ENCODE measurements at places on chromosomes 5 and 9.

GRCh38 chr9:78805771-78806170 is 508.8 kb downstream of the PSAT1 start:
- H3K36me3 ChIP-seq = peaks cover 5% of the 10 kb centered on the region

- DNase-seq = no peak
- H3K4me1 ChIP-seq = peaks cover 28% of the 10 kb centered on the region
- peaks cover 36% of the 10 kb centered on the region for H3K36me3 ChIP-seq
- H3K27me3 ChIP-seq = no peaks in the 10 kb centered on the region
- no peak overlapping the region for H3K4me3 ChIP-seq
Observed at GRCh38 chr9:129929496-129930125, 94.4 kb downstream of the USP20 start.

- peaks cover 2% of the 10 kb centered on the region for H3K27me3 ChIP-seq
- H3K36me3 ChIP-seq = peaks cover 12% of the 10 kb centered on the region
- peak overlapping the region; percentile 98 for H3K4me3 ChIP-seq
Observed at GRCh38 chr5:112975721-112976431, 722 bp upstream of the DCP2 start.

- peaks cover 34% of the 10 kb centered on the region for H3K4me1 ChIP-seq
- H3K27me3 ChIP-seq = no peaks in the 10 kb centered on the region
- H3K27ac ChIP-seq = no peak overlapping the region
- no peak overlapping the region for H3K4me3 ChIP-seq
- DNase-seq = no peak
Observed at GRCh38 chr5:177443144-177443983, 3.2 kb upstream of the PRR7 start.

DNA sequence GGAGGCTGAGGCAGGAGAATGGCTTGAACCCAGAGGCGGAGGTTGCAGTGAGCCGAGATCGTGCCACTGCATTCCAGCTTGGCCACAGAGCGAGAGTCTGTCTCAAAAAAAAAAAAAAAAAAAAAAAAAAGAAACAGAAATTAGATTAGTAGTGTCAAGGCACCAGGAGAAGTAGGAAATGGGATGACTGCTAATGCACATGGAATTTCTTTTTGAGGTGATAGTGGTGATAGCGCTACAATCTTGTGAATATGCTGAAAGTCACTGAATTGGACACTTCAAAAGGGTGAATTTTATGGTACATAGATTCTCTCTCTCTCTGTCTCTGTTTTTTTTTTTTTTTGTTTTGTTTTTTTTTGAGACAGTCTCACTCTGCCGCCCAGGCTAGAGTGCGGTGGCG is 42.1 kb upstream of the SUB1 start:
- no peak for DNase-seq
- no peaks in the 10 kb centered on the region for H3K36me3 ChIP-seq

DNA sequence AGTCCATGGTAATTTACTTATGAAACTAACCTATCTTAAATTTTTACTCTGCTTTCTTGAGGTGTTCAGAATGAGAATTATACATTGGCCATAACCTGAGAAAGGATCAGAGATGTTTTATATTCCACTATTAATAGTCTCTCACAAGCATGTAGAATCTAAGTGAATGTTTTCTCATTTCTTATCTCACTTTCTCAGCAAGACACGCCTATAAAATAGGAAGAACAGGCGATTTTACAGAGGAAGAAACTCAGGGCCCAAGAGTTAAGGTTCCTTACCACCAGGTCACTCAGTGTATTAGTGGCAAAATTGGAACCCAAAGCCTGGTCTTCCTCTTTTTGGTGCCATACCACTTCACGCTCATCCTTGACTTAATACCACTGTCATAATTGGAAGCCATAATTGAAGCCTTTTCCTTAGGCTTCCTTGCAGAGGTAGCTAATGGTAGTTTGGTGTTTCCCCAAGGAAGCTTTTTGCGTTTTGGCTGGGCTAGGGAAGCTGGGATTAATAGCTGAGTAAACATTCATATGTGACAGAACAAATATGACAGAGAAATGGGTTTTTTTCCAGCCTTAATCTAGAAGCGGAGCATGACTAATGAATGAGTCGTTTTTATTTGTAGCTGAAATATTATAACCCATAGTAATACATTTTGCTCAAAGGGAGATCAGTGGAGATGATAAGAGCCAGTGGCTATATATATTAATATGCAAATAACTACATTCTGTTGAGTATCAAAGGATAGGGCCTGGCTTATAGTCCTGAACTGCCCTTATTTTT is 16.9 kb downstream of the HMGXB3 start:
- H3K4me1 ChIP-seq = peaks cover 8% of the 10 kb centered on the region
- H3K36me3 ChIP-seq = peaks cover 91% of the 10 kb centered on the region
- no peak for DNase-seq

DNA sequence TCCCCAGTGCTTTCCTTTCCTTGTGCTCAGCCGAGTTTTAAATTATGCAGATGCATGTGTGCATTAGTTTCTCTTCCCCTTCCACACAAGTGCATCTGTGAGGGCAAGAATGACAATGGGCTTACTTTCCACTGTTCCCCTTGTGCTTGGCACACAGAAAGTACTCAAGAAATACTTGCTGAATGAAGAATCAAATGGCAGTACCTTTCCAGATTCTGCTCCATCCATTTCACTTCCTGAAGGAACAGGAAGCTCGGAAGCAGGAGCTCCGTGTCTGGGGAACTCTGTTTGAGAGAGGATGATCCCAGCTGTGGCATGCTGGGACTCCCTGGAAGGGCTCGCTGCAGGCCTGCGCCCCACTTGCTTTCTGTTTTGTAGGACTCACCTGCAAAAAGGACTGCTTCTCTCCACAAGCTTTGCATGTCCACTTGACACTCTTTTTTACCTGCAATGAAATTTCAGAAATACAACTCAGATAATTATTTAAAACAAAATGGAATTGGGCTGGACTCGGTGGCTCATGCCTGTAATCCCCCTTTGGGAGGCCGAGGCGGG is 5.5 kb downstream of the MRNIP start:
- no peaks in the 10 kb centered on the region for H3K27me3 ChIP-seq
- peaks cover 12% of the 10 kb centered on the region for H3K4me1 ChIP-seq
- no peak overlapping the region for H3K4me3 ChIP-seq
- peak overlapping the region; percentile 31 for H3K27ac ChIP-seq
- no peak for DNase-seq

GRCh38 chr9:94980947-94981722 is 254.6 kb downstream of the AOPEP start:
- peak overlapping the region; percentile 96 for H3K27ac ChIP-seq
- H3K27me3 ChIP-seq = peaks cover 6% of the 10 kb centered on the region
- H3K4me1 ChIP-seq = peaks cover 76% of the 10 kb centered on the region
- peak overlapping the region; percentile 42 for H3K4me3 ChIP-seq
